Pons (tissue), 1 donor: ENCODE measurements at places on chromosomes 6 and 20.

- DNase-seq, result peak; percentile 37
Observed at GRCh38 chr6:162234631-162235030, 492.9 kb downstream of the PRKN start.

DNA sequence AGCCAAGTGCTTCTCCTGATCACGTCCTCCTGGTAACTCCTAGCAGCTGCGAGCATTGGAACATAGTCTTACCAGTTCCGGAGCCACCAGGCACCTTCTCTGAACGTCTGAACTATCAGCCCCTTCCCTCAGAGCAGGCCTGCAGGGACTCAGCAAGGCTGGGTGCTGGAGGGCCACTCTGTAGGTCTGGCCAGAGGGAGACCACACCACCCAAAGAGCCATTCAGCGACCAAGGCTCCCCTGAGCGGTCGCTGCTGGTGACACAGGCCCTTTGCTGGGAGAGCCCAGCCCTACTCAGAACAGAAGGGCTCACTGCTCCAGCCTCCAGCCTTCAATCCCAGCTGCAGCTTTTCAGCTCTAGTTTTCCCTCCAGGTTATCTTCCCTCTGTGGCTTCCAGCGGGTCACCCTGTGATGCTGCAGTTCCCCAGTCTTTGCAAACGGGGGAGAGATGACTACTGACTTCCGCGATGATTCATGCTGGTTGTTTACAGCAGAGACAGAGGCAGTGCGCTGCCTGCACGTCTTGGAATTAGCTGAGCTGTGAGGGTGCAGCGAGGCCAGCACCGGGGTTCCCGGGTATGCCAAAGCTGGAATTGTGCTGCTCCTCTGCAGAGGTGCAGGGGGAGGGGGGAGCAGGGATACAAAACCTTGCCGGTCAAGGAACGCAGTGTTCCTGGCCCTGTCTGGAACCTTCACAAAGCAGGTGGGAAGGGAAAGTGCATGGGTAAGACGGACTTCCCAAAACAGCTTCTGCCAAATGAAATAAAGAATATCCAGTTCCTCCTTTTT is 161.4 kb downstream of the LY86 start:
- DNase-seq, result peak; percentile 61

GRCh38 chr20:59650418-59650817 is 46.1 kb downstream of the PHACTR3 start:
- no peak for DNase-seq

GRCh38 chr20:51354769-51355319 is 187.7 kb downstream of the NFATC2 start:
- DNase-seq, result no peak

- DNase-seq, result no peak
Observed at GRCh38 chr6:40391086-40391485, 196.1 kb downstream of the LRFN2 start.

DNA sequence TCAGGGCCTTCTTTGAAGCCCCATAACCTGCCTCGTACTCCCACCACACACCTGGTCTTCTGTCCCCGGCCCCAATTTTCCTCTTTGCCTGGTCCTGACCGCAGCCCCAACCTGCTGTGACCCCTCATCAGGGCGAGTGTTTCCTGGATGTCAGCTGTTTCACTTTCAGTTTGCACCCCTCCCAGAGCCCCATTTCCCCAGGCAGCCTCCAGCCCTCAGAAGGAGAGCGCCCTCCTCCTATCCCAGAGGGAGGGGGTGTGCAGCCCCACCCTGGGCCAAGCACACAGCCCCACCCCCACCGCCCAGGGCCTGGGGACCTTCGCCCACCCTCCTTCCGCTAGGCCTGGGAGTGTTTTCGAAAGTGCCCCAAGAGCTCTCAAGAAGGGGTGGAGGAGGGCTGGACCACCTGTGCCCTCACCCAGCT is 1.5 kb downstream of the BAK1 start:
- DNase-seq, result no peak

DNA sequence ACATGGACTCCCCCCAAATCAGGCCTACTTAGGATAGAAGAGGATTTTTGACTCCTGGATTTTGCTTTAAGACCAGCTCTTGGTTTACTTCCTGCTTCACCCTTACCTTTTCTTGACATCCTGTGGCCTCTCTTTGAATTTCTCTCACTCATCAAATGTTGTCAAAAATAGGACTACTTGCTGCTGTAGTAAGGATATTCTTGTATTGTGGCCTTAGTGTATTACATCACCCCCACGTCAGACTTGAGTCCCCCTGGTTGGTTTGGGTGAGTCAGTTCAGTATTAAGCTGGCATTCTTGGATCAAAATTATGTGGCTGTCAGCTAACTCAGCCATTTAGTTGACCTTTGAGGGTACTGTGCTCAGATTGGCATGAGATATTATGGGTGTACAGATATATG is 1.1 kb downstream of the TPX2 start:
- no peak for DNase-seq

DNA sequence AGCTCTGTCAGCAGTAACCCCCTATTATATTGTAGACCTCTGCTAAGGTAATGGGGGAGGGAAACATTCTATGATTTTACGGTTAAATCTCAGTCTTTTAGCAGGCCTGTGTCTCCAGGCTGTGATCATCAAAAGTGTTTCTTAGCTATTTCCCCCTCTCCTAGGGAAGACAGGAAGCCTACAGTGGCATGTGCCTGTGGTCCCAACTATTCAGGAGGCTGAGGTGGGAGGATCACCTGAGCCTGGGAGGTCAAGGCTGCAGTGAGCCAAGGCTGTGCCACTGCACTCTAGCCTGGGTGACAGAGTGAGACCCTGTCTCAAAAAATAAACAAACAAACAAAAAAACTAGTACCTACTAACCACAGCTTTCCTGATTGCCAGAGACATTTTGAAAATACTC is 67.9 kb downstream of the DNAAF9 start:
- DNase-seq, result no peak

DNA sequence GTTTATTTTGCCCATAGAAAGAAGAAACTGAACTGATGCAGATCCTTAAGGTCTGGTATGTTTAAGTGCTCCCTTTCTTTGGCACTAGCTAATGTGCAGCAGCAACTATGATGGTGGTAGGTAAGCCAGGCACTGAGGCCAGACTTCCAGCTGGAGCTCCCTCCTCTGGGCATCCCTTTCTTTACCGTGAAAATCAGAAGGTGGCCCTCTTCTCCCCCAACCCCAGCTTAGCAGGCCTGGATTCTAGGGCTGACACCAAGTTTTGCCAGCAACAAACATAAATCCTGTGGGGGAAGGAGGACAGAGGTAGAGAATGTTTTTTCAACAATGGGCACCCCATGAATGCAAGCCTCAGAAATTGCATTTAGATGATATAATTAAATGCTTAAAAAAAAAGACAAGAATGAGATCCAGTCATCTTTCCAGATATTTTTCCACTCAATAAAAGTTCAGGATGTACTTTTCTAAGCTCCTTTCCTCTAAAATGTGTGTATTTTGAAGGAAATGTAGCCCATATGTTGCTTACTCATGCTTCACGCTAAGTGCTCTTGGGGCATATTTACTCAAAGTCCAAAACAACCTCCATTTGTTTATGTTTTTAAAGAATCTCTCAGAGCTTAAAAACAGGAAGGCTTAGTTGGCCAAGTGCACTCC is 123.9 kb upstream of the NXT1 start:
- no peak for DNase-seq

GRCh38 chr6:34346175-34347119 is 46.0 kb downstream of the NUDT3 start:
- no peak for DNase-seq

GRCh38 chr6:3529232-3529631 is 72.4 kb upstream of the SLC22A23 start:
- DNase-seq, result no peak

- no peak for DNase-seq
Observed at GRCh38 chr6:159540152-159540551, 152.9 kb downstream of the SOD2 start.

GRCh38 chr6:47187893-47188587 is 121.7 kb downstream of the TNFRSF21 start:
- DNase-seq, result no peak

DNA sequence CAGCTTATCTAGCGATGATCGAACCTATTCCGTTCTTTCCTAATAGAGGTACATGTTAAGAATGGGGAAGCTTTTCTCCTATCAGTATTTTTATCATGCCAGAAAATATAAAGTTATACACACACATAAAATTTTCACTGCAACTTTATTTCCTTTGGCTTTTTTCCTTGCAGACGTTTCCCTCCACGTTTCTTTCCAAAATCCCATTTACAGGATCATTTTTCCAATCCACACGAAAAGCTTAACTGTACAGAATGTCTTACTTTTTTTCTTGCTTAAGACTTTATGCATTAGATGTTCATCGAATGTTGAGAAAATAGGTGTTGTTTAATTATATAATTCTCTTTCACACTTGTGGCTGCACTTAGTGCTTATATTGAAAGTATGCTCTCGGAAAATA is 62.9 kb upstream of the HDGFL1 start:
- no peak for DNase-seq

- DNase-seq, result no peak
Observed at GRCh38 chr6:44228031-44228430, 4.6 kb downstream of the SLC29A1 start.

GRCh38 chr6:149935246-149935645 is 6.6 kb upstream of the ULBP2 start:
- DNase-seq, result no peak

DNA sequence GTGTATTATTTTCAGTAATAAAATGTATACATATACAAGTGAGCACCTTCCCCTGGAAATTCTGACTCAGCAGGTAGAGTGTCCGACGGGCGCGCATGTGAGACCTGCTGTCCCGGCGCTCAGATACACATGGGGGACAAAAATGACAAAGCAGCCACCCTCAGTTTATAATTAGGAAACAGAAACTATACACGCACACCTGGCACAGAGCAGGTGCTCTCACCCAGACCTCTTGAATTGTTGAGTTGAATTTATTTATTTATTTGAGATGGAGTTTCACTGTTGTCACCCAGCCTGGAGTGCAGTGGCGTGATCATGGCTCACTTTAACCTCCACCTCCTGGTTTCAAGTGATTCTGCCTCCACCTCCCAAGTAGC is 180.4 kb downstream of the ZDHHC14 start:
- DNase-seq, result no peak

GRCh38 chr6:21648475-21649050 is 55.0 kb downstream of the SOX4 start:
- no peak for DNase-seq

- no peak for DNase-seq
Observed at GRCh38 chr20:2814587-2815051, at the start of gene C20orf141. Gene C20orf141, plus strand, starts transcription at chr20:2814987. Its CDS starts 198 bp downstream, at chr20:2815185.

GRCh38 chr6:137094411-137095008 is 49.7 kb upstream of the IL20RA start:
- peak; percentile 93 for DNase-seq

- DNase-seq, result no peak
Observed at GRCh38 chr6:40377173-40377806, 209.9 kb downstream of the LRFN2 start.

GRCh38 chr6:101932704-101933103 is 539.2 kb downstream of the GRIK2 start:
- no peak for DNase-seq

DNA sequence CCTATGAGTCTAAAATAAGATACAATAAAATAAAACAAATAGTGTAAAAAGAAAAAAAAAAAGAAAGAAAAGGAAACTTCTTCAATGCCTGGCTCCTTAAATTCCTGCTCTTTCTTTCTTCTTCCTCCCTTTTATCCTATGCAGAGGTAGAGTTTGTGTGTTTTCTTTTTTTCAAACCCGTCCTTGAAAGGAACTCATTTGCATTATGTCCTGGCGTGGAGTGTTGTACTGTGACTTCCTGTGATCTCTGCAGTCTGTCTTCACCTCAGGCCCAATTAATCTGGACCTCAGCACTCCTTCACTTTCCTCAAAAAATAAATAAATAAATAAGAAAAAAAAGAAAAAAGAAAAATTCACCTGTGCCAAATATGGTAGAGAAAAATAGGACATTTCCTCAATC is 541.9 kb upstream of the SPTLC3 start:
- no peak for DNase-seq

GRCh38 chr20:22348010-22348409 is 236.4 kb downstream of the FOXA2 start:
- no peak for DNase-seq

DNA sequence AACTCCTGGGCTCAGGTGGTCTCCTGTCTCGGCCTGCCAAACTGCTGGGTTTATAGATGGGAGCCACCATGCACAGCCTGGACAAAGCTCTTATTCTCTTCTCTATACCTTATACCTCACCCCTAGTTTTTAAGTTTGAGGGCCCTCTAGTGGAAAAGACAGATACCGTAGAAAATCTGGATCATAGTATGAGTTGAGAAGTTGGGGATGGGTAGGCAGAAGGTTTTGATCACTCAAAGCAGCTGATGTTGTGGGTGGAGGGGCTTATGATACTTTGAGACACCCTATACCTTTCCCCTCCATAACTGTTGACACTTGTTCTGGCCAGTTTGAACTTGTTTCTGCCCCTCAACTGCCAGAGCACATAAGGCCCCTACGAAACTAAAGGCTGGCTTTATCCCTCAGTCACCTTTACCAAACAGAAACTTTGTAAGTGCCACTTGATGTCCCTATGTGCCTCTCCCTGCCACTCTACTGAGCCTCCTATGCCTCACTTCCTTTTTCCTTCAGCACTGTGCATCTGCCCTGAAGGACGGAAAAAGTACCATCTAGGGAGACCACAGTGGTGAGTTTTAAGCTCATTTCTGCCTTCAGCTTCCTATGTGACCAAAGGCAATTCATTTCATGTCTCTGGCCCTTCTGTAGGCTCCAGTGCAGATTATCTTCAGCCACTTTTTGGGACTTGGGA is 28.6 kb downstream of the RALY start:
- DNase-seq, result peak; percentile 46

GRCh38 chr20:33233129-33233774 is 2.5 kb upstream of the BPIFA1 start:
- no peak for DNase-seq

GRCh38 chr6:25332165-25332564 is 53.0 kb downstream of the CARMIL1 start:
- no peak for DNase-seq

- DNase-seq, result no peak
Observed at GRCh38 chr20:44491635-44492395, 16.1 kb downstream of the TTPAL start.

- no peak for DNase-seq
Observed at GRCh38 chr6:120604510-120604909, 729.8 kb downstream of the TBC1D32 start.

- DNase-seq, result no peak
Observed at GRCh38 chr20:45898285-45898684, 7.2 kb downstream of the CTSA start.

DNA sequence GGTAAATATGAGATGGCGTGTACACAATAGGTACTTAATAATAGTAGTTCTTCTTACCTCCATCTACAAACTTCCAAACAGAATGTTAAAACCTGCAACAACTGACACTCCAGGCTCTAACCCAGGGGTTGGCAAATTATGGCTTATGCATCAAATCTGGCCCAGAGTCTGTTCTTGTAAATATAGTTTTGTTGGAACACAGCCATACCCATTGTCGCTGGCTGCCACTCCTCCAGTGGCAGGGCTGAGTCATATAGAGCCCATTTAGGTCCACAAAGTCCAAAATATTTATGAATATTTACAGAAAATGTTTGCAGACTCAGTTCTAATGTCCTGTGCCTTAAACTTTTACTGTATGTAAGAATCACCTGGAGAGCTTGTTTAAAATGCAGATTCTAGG is 69.9 kb upstream of the BTBD3 start:
- DNase-seq, result no peak
